Activated T-helper 1 cell treated with anti-CD3 and anti-CD28 coated beads, Interleukin-2, amount 50 U/mL, for 16 hours (primary cell): ENCODE measurements at places on chromosomes 7 and 10.

DNA sequence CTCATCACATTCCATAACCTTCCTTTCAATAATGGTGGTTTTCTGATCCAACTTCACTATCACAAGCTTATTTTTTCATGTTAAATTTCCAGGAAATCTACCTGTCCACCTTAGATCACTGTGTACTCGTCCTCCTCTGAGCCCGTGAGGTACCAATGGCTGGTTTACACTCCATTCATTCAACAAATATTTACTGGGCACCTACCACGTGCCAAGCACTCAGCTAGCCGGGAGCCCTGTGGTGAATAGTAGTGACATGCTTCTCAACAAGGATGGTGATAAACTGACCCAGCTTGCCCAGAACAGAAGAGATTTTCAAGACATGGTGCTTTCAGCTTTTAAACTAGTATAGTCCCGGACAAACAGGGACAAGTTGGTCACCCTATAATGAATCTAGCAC lies 98.2 kb downstream of the FAM204A start:
- DNase-seq = no peak

GRCh38 chr7:92691578-92691977 lies 101.4 kb upstream of the FAM133B start:
- DNase-seq = no peak

DNA sequence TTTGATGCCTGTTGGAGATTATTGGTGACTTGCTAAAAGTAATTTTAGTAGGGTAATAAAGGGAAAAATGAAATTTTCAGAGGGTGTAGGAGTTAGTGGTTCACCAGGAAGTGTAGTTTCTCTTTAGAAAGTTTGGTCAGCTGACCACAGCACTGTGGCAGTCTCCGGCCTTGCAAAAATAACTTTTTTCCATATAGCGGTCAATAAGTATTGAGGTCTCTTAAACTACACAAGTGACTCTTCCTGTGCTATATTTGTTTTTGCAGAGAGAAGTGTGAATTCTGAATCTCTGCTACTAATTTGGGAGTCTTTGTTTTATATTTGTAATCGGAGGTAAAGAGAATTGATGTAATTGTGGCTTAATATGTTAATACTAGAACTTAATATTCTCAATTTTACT lies 24.3 kb downstream of the PTPN12 start:
- DNase-seq = no peak

- DNase-seq = no peak
Observed at GRCh38 chr7:6148724-6149360, 117.7 kb downstream of the ANKRD61 start.

- DNase-seq = no peak
Observed at GRCh38 chr7:35241436-35241835, 12.5 kb downstream of the TBX20 start.

- DNase-seq = no peak
Observed at GRCh38 chr10:24451325-24451820, 242.4 kb downstream of the KIAA1217 start.

DNA sequence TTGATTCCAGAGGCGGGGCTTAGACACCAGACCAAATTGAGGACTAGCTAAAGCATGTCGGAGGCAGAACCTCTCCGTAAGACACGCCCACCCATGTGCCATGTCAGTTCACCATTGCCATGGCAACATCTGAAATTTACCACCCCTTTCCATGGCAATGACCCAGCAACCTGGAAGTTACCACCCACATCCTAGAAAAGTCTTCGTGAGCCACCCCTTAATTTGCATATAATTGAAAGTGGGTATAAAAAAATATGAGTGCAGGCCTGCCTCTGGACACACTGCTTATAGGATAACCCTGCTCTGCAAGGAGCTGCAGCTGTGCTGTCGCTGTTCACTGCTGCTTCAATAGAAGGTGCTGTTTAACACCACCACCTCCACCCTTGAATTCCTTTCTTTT lies 28.0 kb downstream of the TMEM270 start:
- no peak for DNase-seq

- DNase-seq = peak; percentile 67
Observed at GRCh38 chr7:151059367-151060112, at the start of gene SLC4A2. Gene SLC4A2, plus strand, starts transcription at chr7:151059589. Its CDS starts 2,399 bp downstream, at chr7:151061988.

DNA sequence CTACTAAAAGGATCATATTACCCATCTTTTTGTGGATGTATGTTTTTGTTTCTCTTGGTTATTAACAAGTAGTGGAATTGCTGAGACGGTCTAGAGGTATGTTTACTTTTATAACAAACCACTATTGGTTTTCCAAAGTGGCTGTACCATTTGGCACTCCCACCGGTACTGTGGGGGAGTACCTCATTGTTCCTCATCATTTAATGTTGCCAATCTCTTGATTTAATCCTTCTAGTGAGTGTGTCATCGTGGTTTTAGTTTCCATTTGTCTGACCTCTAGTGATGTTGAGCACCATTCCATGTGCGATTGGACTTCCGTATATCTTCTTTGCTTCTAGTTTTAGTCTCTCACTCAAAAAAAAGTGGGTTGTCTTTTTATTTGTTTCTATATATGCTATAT lies 50.4 kb downstream of the RBM33 start:
- no peak for DNase-seq

DNA sequence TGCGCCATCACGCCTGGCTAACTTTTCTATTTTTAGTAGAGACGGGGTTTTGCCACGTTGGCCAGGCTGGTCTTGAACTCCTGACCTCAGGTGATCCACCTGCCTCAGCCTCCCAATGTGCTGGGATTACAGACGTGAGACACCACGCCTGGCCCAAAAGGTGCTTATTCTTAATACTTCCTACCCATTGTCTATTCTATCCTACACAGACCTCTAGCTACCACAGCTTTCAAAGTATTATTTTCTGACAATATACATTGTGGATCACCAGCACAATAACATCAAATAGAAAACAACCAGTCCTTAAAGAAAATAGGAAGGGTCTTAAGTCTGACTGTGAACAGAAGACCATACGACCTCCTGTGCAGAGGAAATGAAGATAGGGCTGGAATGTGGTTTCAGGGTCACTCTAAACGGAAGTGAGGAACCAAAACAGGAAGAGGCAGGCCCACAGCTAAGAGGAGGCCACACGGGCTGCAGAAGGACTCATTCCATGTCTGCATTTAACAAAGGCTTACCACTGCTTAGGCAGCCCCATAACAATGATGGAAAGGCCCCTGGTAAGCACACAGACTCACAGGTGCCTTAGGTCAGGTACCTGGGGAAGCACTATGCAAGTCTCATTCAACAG lies 115.2 kb downstream of the ZFAND4 start:
- no peak for DNase-seq

- no peak for DNase-seq
Observed at GRCh38 chr10:72328829-72329204, 25.9 kb downstream of the DNAJB12 start.

DNA sequence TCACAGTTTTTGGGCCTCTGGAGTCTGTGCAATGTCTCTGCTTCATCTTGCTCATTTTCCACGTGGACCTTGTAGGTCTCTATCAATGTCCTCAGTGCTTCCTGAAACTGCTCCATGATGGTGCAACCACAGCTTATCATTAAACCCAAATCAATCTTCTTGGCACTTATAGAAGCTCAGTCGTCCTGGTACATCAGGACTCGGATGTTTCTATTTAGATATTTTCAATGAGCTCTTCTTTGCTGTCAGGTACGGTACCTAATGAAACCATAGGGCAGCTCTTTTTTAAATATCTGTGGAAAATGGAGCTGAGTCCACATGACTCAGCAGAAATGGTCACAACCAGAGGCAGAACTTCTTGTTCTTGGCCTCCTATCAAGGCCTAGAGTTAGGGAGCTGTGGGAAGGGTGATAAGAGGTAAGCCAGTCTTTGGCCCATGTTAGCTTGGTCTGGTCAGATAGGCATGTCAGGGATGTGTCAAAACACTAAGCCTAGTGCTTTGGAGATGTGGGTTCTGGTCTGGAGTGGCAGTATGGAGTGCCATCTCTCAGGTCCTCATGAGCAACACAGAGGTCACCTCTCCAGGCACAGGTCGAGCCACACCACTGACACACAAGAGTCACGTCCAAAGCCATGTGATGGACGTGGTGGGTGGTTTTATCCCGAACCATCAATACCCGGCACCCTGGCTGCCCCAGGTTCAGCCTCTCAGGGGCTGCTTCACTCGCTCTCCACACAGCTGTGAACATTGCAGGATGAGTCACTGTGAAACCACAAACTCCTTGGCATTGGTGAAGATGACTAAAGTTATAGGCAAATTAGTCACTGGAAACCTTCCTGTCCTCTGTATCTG lies 87.0 kb downstream of the TBXAS1 start:
- peak; percentile 9 for DNase-seq

DNA sequence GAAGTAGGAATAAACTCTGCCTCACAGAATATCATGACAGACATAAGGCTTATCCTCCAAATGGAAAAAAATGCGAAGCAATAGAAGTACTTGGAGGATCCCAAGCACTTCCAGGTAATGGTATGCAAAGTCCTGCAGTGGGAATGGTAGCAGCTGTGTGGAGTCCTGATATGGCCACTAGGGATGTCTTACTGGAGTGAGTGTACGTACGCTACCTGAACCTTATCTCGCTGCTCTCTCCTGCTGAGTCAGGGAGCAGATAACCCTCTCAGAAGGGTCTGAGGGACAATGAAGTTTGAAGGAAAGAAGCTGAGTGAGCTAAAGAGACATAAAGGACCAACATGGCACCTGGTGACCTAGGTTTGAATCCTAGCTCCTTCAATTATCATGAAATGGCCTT lies 42.2 kb downstream of the CH25H start:
- DNase-seq = no peak

DNA sequence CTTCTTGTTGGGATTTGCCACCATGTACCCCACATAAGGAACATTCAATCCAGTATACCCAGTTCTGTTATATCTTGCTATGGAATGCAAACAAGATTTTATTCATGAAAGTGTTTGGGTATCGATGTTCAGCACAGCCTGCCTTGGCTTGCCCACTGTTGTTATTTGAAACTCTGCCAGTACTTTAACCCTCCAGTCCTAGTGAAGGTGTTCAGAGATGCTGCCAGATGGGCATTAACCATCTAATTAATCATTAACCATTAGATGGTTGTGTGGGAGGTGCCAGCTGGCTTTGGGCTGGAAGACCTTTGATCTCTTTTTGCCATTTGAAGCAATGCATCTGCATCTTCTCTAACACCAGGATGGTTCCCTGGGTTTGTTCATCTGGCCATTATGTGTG lies 363.0 kb downstream of the SH2D4B start:
- DNase-seq = no peak

DNA sequence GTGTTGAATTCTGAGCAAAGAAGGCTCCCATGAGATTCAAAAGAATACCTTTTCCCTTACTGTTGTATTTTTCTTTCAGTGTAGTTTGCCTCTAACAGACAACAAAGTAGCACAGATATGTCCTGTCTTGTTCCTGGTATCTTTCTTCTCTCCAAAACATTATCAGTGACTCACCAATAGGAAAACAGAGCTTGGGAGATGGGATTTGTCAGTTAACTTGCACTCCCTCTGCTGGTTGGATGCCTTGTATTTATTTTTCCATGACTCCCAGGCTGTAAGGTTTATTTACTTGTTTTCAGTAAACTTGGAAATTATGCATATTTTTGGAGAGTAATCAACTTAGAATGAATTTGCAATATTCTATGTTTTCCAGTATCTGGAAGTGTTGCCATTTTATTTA lies 129.7 kb downstream of the SAMD9 start:
- no peak for DNase-seq

GRCh38 chr10:105063796-105064195 lies 422.7 kb downstream of the SORCS3 start:
- DNase-seq = no peak

GRCh38 chr10:110305767-110306451 lies 1.2 kb upstream of the SMNDC1 start:
- DNase-seq = no peak

- no peak for DNase-seq
Observed at GRCh38 chr7:135616136-135616535, 46.2 kb upstream of the STMP1 start.

- no peak for DNase-seq
Observed at GRCh38 chr10:104317269-104317710, 21.0 kb downstream of the ITPRIP start.

DNA sequence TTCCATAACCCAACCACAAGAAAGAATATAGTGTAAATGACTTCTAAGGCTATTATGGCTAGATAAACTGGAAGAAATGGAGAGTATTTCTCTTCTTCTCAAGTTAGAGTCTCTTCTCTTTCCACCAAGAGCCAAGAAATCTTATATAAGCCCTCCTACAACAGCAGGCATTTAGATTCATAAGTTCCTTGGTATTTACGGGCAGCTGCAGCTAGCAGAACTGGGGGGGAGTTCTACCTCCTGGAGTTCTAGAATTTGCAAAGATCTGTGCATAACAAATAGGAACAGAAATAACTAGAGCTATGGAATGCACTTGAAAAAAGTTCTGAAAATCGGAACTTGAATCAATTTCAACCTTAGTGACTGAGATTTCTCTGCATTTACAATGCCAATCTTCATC lies 715.2 kb upstream of the GRM3 start:
- no peak for DNase-seq

- DNase-seq = no peak
Observed at GRCh38 chr10:60427709-60428386, 38.2 kb upstream of the ANK3 start.

DNA sequence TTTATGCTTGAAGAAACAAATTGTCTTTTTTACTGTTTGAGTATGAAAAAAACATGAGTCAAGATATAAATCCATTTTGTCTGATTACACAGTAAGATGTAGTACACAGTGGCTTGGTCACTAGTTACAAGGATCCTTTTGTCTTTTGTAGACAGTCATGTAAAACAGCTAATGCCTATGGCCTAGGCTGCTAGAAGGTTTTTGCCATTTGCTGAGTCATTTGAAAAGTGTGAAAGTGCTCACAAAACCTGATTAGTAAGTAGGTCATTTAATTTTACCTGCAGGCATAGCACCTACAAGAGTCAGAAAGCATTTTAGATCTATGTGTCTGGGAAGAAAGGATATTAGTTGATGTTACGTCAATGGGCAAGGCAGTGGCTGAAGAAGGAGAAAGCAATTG lies 819.4 kb downstream of the MAGI2 start:
- no peak for DNase-seq

DNA sequence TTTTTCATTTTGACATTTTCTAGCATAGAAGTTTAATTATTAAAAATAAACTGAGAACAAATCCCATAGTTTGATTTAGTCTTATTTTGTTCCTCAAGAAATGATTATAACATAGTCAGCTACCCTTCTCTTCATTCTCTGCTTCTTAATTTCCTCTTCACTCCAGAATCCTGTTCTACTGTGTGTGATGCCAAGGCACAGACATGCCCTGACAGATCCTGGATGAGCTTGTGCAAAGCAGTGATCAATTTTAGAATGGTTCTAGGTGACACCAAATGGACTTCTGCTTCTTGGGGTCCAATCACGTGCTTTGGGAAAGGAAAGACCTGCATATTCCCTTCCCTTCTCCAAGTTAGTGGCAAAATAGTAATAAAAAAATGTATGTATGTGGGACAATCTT lies 665.6 kb downstream of the MAGI2 start:
- DNase-seq = no peak

GRCh38 chr7:116630932-116631671 lies 40.9 kb upstream of the MET start:
- no peak for DNase-seq

DNA sequence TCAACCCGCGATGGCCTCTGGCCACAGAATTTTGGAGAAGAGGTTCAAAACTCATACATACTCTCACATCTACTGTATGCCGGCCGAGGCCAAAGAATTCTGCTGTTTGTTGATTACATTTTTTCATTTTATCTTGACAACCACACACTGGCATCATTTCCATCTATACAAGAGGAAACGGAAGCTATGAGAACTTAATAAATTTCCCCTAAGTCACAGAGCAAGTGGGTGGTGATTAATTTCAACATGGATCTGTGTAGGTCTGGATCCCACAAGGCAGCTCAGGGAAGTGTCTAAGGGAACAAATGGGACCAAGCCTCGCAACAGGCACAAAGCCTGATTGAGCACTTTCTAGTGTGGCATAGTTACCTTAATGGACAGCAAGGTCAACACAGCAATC lies 18.0 kb downstream of the ELMO1 start:
- DNase-seq = no peak
